ENCODE measurements at places on chromosomes 12 and 14.

DNA sequence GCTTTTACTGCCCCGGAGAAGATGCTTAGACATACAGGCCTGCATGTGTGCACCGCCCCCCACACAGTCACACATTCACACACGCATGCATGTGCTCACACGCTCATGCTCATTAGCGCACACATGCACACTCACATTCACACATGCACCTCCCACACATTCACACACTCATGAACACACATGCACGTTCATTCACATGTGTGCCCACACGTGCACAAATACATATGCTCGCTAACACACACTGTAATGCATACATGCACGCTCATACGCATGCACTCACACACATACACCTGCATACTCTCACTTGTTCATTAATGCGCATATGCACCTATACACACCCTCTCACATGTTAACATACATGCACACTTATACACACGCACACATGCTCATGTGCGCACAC, 21.9 kb downstream of the TMEM132C start:
- DNase-seq: no peak

DNA sequence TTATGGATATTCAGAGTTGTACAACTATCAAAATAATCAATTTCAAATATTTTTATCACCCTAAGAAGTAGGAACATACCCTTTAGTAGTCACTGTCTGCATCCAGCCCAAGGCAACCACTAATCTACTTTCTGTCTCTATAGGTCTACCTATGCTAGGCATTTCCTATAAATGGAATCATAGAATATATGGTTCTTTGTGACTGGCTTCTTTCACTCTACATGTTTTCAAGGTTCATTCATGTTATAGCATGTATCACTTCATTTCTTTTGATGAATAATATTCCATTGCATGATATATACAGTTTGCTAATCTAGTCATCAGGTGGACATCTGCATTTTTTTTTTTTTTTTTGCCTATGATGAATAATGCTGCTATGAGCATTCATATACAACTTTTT, 112.4 kb downstream of the PPP1R12A start:
- no peak for DNase-seq

GRCh38 chr14:38385836-38386235, 129.9 kb upstream of the CLEC14A start:
- no peak for DNase-seq

DNA sequence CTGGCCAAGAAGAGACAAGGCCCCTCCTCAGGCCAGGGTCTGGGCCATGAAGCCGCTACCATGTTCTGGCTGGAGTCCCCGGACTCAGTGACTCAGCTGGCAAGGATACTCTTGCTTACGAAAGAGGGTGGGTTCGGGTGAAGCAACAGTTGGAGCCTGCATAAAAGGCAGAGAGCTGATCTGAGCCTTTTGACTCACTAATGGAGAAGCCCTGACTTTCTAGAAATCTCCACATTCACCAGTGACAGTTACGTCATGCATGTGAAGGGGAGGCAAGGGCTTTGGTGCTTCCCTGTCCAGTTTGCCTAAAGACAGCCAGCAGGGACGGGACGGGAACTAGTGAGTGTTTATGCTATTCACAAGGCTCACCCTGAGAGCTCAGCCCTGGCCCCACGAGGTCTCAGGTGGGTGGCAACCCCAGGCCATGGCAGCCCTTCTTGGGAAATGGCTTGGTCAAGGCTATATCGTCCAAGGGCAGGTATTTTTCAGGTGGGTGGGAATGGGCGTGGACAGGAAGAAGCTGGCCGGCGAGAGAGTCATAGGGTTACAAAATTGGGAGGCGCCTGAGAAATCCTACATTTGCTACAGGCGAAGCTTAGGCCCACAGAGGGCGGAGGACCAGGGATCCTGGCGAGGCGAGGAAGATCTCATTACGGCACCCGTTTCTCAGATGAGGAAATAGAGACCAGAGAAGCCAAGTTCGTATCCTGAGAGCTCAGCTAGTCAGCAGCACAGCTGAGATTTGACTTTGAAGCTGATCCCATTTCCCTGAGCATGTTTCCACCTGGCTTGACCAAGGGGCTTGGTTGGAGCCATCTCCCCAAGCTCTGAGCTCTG, 314.6 kb downstream of the BCL11B start:
- no peak for DNase-seq

DNA sequence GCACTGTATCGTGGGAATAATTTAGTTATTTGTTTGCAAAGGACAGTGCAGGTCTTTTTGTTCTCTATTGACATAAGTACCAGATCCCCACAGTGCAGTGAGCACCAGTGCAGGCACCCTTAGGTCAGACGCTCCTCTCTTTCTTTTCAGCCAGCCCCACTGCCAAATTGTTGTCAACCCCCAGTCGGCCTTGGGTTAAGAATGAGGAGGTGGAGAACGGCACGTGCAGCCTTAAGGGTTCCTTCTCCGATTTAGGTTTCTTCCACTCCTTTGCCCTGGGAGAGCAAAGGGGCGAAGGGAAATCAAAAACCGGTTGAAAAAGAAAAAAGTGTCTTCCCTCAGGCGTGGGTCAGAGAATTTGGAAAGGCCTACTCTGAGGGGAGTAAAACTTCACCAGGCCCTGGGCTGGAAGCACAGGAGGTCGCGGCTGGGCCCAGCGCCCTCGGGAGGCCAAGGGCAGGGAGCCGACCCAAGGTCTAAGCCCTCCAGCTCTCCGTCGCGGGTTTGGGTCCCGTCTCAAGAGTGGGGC, 4.3 kb downstream of the PAX9 start:
- no peak for DNase-seq

DNA sequence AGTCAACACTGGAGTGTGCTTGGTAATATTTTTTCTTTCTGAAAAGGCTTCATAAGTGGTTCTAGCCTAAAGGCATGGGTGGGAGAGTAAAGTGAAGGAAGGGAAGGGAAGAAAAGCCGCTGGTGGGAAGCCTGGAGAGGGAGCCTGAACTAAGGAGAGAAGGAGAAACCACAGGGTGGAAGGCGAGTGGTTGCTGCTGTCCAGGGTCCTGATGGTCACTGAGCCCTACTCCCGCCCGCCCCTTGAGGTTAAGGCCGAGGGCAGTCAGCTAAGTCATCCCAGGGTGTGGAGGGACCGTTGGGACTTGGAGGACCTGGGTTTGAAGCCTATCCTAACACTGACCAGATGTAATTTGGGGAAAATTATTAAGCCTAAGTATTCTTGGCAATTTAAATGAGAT, 189.1 kb downstream of the PIWIL1 start:
- DNase-seq: no peak

DNA sequence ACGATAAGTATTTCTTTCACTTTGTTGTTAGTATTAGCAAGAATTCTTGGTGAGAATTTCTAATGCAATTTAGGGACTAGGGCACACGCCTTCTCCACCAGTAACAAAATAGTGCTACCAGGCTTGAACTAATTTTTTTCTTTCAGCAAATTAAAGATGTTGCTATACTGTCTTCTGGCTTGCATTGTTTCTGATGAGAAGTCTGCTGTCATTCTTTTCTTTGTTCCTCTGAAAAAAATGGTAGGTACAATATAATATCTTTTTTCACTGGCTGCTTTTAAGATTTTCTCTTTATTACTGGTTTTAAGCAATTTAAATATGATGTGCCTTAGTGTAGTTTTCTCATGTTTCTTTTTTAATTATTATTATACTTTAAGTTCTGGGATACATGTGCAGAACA, 171.2 kb downstream of the PCNX1 start:
- no peak for DNase-seq

GRCh38 chr14:65117769-65118745, 15.7 kb upstream of the MAX start:
- no peak for DNase-seq

- DNase-seq: no peak
Measured at GRCh38 chr14:21526672-21527317, 649 bp upstream of the SALL2 start.

- DNase-seq: no peak
Measured at GRCh38 chr12:98464190-98464589, 51.2 kb upstream of the TMPO start.

DNA sequence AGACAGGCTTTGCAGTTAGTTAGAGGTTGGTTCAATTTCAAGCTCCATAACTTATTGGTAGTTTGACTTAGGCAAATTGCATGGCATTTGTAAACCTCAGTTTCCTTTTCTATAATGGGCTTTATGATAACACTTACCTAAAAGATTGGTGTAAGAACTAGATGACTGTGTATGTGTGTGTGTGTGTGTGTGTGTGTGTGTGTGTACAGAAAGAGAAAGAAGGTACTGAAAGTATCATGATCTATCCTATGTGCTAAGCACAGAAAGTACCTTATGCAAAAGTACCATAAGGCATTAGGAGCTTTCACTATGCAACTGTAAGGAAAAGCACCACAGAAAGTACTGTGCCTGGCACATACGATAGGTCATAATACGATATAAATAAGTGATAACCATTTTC, 304.3 kb upstream of the KITLG start:
- no peak for DNase-seq

GRCh38 chr12:64808110-64808509, 16.3 kb upstream of the TBC1D30 start:
- no peak for DNase-seq

DNA sequence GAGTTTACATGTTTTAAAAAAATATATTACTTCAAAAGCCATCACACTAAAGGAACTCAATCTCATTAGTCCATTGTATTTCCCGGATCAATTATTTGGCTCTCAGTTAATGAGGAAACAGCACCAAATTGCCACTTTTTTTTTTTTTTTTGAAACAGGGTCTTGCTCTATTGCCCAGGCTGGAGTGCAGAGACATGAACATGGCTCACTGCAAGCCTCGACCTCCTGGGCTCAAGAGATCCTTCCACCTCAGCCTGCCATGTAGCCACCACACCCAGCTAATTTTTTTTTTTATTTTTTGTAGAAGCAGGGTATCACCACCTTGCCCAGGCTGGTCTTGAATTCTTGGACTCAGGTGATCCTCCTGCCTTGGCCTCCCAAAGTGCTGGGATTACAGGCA, 77.4 kb downstream of the CLIP1 start:
- DNase-seq: no peak
